ENCODE measurements at places on chromosomes 1 and 21.

GRCh38 chr1:217626321-217626720 is 4.6 kb downstream of the GPATCH2 start:
- no peak for DNase-seq

DNA sequence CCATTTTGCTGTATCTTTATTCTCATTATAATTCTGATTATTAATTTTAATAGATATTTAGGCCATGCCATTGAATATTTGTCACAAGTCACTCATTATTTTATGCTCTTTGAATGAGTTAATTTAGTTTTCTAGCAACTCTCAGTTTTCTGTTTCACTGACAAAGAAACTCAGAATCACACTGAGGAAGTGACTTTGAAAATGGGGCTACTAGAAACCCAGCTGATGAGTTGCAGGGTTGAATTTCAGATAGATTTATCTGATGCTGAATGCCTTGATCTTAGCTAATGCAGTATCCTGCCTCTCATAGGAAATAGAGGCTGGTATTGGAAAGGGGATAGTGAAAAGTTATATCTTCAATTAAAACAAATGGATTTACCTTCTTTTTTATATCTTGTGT is 67.4 kb upstream of the PLA2G4A start:
- no peak for DNase-seq

DNA sequence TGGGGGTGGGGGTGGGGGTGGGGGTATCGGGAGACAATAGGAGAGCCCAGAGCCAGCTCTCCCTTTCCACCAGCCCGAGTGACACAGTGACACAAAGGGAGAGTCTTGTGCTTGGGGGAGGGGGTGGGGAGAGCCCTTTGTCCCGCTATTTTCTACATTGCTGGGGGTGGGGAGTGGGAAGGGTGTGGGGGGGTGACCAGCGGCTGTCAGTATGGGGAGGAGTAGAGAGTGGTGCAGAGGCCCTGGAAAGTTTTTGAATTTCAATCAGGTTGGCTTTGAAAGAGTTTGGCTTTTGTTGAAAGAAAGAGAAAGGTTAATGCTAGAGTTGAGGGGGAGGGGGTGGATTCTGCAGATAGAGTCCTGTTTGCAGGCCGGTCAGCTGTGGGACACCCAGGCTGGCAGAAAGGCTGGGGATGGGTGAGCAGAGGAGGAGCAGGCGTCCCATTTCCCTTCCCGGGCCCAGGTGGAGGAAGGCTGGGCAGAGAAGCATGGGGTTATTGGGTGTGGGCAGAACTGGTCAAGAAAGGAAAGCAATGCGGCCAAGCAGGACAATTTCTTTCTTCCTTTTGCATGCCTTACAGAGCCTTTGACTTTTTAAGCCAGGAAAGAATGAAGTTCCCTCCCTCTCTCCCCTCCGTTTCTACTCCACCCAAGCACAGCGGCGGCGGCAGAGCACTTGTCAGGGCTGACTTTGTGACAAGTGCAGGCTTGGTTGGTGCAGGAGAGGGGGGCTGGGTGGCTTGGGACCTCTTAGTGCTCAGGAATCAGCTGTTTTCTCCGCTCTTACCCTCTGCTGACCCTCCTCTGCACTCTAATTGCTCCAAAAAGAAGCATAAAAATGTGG is 96.2 kb downstream of the RNF220 start:
- DNase-seq, result no peak

- no peak for DNase-seq
These were observed 27.8 kb downstream of the UCK2 start for GRCh38 chr1:165855010-165855838.

GRCh38 chr1:94039871-94040569 is 80.9 kb downstream of the ABCA4 start:
- no peak for DNase-seq

- DNase-seq, result no peak
These were observed 180.8 kb downstream of the ASTN1 start for GRCh38 chr1:176983731-176984130.

DNA sequence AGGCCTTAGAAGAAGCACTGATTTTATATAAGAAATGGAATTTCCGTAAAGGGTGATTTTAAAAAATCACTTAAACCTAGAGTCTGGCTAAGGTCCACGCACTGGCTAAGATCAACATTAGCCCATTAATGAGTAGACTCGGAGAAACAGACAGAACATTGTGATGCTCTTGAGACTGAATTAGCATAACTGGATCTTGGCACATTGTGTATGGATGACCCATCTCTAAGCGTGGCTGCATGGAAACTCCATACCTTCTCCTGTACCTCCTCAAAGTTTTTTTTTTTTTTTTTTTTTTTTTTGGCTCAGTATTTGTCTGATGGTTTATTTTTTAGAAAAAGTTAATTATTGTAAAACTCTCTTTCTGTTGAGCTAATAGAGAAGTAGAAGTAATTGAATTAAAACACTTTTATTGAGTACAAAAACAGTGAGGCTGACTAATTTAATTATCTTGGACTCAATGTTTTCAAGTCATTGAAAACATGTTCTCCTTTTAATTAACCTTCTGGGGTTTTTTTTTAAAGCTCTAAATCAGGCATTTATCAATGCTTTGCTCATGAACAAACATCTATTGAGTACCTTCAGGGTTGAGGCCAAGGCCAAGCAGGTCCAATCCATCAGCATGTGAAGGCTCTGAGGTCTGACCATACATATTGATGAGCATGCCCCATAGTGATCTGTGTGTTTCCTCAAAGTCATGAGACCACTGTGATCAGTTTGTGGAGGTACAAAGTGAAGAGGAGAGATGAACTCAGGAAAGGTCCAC is 74.0 kb downstream of the TLR5 start:
- no peak for DNase-seq

- no peak for DNase-seq
These were observed 8.8 kb downstream of the MYCL start for GRCh38 chr1:39892601-39893595.

GRCh38 chr1:233240371-233240770 is 55.2 kb downstream of the PCNX2 start:
- no peak for DNase-seq

- DNase-seq, result no peak
These were observed 9.3 kb downstream of the ATP1A2 start for GRCh38 chr1:160124705-160125478.

DNA sequence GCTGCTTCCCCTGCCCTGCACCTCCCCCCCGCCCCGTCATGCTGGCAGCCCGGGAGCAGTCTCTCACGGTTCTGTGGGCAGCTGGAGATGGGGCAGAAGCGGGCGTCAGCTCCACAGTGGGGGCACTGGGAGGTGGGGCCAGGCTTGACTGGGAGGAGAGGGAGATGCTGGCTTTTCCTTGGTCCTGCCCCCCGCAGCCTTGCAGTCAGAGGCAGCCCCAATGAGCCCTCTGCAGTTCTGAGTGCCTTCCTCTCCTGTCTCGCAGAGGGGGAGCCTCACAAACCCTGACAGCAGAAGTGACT is 21.7 kb downstream of the ARHGEF10L start:
- DNase-seq, result no peak

- no peak for DNase-seq
These were observed 6.7 kb downstream of the PHGDH start for GRCh38 chr1:119718409-119718808.

DNA sequence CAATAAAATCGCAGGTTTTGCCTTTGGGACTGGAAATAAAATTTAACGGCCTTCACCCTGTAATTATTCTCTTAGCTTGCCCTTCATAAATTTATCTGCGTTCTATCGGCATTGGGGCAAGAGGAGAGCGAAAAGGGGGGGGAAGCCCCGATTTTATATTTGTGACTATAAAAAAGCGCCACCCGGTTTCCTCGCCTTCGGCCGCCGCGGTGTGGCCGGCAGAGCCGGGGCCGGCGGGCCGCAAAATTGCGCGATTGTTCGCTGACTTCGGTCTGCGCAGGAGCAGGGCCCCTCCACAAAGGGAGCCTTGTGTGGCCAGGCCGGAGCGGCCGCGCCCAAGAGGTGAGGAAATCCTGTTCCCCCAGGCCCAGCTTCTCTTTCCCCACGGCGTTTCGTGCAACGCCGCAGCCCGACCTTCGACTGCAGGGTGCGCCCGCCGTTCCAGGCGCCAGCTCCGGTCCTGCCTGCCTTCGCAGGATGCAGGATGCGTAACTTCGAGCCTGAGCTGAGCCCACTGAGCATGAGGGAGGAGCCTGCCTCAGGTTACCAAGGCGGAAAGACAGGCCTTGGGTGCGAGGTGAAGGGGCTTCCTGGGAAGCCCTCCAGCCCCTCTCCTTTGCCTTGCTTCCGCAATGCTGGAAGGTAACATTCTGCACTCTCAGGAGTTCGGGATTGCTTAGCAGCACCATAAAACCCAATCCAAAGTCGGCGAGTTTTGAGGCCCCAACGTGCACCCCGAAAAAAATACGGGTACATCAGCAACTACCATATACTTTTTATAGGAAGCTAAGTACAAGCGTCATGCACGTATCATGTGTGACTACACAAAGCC is 4.9 kb upstream of the TBX15 start:
- DNase-seq, result no peak

DNA sequence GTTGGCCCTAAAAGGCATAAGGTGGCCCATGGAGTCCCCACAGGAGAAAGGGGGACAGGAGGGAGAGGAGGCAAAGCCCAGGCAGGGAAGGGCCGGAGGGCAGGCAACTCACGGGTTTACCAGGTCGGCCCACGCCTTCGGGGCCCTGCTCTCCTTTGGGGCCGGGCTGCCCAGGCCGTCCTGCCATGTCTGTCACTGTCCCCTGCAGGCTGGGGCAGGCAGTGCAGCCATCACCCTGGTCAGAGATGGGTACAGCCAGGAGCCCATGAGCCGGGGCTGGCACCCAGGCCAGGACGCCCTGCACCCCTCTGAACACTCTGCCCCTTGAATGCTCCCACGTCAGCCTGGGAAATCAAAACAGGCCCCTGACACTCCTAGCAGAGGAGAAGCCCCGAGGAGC is 19.8 kb downstream of the COL16A1 start:
- DNase-seq, result no peak

DNA sequence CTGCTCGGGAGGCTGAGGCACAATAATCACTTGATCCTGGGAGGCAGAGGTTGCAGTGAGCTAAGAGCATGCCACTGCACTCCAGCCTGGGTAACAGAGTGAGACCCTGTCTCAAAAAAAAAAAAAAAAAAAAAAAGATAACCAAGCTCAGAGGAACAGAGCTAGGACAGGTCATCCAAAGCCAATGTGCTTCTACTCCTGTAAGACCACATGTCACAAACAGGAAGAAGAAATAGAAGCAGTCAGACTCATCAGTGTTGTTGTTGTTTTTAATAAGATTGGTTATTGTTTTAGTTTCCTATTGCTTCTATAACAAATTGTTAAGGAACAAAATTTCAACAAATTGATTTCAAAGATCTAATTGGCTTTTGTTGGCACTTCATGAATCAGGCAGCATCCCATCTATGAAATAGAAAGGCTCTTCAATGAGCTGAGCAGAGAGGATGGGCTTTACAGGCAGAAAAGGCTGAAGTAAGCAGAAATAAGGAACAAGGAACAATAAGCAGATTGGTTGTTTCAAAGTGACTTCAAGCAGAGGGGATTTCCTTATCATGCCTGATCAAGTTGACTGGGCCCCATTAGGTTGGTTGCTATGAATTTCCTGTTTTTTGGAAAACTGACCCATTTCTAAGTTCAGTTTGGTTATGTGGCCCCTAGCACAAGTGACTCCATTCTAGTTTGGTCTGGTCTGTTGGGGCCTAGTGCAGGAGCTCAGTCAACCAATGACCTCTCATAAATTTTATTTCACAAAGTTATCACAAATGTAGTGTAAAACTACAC is 6.0 kb upstream of the AKNAD1 start:
- no peak for DNase-seq

- DNase-seq, result no peak
These were observed 1.9 kb downstream of the ZBTB8A start for GRCh38 chr1:32541064-32541566.

DNA sequence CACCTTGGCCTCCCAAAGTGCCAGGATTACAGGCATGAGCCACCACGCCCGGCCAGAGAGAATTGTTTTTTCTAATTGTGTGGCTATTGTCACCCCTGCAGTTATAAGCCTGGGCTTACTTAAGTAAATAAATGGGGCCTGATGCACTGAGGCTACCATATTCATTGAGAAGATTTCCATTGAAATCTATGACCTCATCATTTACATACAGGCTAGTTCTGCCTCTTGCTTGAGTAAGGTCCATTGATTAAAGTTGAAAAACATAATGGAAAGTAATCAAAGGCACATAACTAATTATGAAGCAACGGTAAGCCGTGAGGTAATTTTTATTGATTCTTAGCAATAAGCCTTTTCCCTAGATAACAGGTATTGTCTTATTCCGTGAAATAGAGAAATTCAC is 788.9 kb downstream of the ADGRL2 start:
- no peak for DNase-seq

DNA sequence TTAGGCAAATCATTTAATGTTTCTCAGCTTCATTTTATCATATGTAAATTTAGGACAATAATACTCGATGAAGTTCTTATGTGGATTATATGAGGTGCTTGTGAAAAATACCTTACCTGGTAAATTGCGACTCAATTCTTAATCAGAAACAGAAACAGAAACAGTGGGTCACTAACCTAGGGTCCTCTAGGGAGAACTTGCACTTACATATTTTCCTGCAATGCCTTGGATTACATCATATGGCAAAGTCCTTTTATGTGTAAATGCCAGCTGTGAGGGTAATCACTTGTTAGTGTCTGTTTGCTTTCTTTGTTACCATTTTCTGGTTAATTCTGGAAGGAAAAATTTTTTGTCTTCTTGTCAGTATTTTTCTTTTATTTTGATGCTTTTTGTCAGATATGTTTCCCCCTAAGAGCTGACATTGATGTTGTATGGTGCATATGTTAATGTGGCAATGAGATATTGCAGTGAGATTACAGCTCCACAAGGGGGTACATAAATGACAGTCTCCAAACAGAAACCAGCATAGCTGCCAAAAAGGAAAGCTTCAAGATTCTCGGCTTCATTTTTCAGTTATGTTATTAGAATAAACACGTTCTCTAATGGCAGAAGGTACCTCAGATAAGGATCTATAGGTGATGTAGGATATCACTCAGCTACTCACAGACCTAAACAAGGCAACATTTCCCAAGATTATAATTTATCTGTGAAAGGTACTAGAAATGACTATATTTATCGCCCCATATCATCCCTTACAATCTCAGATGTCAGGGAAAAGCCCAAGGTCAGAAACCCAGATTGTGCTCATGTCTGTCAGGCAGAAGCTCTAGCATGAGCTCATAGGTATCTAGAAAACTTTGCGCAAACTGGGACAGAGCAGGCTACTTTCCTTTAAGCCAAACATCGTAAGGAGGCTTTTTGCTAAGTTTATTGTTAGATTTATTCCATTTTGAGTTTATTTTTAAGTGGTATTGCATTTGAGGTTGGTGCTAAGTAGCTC is 119.9 kb downstream of the FASLG start:
- DNase-seq, result no peak

DNA sequence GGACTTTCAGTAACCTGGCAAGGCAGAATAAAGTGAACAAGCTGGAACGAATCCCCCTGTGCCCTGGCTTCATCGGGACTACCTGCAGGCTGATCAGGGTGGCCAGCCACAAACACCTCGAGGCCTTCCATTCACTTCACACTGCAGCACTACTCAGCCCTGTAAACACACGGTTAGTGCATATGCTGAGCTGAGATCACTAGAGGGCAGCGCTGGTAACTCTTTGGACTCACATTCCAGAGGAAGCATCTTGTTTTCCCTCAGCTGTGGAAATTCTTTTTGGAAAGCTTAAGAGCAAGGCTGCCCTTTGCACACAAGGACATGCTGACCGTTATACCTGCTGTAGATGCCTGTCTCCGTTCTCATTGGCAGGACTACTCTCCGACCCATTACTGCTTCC is 32.1 kb downstream of the PCSK9 start:
- DNase-seq, result no peak

- no peak for DNase-seq
These were observed 670 bp downstream of the CLSTN1 start for GRCh38 chr1:9822897-9823692.
